Thoracic aorta (tissue), 2 donors: ENCODE measurements at places on chromosomes 6 and 20.

- no peak for DNase-seq
These were observed 5.4 kb upstream of the GJA10 start for GRCh38 chr6:89888871-89889270.

DNA sequence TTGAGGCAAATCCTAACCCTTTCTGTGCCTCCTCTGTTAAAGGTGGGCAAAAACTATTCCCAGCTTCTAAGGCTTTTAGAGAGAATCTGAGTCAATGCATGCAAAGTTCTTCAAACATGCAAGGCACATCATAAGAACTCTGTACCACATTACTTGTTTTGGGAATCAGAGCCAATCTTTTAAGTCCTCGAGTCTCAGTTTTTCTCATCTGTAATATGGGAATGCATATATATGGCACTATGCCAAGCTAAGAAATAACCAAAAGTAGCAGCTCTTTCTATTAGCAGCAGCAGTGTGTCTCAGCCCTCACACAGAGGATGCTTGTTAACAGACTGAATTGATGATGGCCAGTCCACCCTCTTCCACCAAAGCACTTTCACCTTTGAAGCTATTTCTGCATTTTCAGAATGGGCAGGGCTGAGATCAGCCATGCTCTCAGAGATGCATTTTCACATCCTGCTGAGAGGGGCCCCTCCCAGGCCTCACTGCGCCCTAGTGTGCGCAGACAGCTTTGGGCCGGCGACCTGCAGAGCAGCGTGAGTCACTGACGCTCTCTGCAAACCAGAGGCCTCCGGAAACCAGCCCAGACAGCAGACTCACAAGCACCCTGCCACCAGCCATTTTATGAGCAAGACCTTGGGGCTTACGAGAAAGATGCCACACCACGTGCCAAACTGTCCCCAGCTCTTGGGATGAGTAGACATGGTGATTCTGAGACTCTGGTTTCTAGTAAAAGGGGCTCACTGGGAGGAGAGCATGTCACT lies 138.0 kb downstream of the NFATC2 start:
- no peak for DNase-seq

DNA sequence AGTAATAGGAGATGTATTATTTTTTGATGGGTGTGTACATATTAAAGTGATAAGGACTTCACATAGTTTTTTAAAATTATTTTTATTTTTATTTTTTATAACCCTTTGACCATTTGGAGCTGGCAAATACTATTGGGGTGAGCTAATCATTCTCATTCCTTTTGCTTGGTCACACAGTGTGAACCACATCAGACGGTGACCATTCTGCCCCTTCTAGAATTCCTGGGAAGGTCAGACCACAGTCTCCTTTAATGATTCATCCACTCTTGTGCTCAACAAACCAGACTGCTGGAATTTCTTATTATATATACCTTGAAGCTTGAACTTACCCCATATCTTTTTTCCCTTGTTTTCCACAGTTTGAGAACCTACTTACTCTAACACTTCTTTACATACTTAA lies 23.9 kb upstream of the PRL start:
- no peak for DNase-seq

DNA sequence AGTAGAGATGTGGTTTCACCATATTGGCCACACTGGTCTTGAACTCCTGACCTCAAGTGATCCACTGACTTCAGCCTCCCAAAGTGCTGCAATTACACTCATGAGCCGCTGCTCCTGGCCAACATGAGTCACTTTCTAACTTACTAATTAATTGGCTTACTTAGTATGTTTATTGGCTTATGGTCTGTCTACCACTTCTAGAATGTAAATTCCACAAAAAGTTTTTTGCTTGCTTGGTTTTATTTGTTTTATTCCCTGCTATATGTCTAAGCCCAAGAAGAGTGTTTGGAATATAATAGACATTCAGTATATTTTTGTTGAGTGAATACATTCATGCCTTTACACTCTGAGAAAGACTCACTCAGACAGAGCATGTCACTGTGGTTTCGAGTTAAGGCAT lies 86.0 kb downstream of the SAMD3 start:
- no peak for DNase-seq

DNA sequence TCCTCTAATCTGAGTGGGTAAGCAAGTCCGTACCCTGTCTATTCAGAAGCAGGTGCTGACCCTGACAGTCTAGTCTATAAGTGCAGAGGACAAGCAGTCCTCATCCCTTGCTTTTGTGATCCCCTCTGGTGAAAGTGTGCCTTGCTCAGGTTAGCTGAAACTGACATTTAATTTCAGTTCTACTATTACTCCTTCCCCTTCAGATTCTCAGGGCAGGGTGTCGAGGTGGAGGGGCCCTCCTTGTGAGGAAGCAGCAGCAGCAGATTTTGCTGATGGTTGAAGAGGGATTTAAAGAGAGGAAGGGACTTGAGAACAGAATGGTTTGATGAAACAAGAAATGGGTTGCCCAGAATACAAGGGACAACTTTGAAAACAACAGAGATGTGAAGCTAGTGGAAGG lies 309.3 kb downstream of the CLIC5 start:
- DNase-seq: no peak

DNA sequence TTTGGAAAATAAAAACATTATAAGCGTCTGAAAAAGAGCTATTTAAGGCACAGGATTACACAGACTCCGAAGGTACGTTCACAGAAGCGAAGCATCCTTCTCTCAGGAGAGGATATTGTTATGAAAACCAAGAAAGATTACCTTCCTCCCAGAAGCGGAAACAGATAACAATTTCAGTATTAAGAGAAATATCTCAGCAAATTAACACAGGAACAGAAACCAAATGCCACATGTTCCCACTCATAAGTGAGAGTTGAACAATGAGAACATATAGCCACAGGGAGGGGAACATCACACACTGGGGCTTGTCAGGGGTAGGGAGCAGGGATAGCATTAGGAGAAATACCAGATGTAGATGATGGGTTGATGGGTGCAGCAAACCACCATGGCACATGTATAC lies 109.7 kb downstream of the CDK19 start:
- no peak for DNase-seq

DNA sequence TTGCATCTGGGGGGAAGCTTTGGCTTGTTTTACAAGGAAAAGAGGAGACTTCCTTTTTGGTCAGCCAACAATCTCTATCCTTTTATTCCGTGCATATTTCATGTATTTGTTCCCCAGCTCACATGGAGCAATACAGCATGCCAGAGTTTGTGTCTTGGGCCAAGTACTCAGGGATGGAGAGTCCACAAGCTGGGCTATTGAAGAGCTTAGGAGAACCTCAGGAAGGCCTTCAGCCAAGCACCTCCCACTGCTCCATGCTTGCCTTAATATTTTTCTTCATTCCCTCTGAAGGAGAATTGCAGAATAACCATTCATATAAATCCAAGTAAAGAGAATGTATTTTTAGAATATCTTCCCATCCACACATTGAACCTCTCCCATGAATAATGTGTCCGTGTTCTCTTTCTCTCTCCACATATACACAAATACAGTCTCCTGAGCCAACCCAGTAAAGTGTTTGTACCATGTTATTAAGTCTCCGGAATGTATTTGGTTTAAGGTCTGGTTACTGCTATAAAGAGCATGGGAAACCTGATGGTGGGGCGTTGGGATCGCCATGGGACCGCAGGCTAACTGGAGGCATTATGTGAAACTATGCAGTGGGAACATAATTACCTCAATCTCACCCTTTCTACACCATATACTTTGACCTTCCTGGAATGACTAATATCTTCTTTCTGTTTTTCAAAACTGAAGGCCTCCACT lies 3.0 kb downstream of the LAMA4 start:
- no peak for DNase-seq

GRCh38 chr20:61760321-61760720 lies 305.4 kb downstream of the TAF4 start:
- no peak for DNase-seq

DNA sequence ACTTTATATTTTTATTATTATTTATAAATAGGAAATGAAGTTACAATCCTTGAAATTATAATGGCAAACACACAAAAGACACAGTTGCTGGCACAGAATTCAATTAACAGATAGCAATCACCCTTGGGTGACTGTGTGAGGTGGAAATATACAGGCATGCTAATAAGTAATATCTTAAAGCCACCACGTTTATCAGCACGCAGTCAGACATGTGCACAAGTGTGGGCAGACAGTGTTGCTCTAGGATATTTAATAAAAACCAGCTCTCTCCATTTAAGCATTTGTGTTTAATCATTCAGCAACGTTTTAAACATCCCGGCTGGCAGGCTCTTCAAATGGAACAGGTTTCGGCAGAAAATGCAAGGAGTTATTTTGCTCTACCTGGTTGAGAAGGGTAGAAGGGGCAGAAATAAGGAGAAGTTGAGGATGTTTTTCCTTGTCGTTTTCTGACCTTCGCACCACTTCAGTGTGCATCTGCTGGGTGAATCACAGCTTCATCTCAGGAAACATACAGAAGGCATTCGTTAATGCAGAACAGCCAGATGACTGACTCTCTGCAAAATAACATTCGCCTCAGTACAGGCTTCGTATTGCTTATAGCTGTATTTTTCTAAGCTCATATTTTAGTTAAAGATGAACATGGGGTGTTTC lies 585.1 kb downstream of the QKI start:
- no peak for DNase-seq

- DNase-seq: no peak
These were observed 91.6 kb downstream of the TFAP2C start for GRCh38 chr20:56720620-56721213.

- DNase-seq: no peak
These were observed 33.0 kb downstream of the RNF146 start for GRCh38 chr6:127299522-127300240.

DNA sequence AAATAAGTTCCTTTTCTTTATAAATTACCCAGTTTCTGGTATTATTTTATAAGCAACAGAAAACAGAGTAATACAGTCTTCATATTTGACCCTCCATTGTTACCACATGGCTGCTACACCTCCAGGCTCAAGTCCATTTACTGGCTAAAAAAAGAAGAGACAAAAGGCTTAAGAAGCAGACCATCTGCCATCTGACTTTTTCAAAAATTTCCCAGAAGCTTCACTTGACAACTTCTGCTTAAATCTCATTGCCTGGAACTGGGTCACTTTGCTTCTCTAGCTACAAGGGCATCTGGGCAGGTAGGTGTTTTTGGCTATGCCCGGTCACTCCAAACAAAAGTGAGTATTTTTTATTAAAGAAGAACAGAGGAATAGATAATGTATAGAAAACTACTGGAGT lies 118.0 kb downstream of the GRM1 start:
- DNase-seq: no peak

DNA sequence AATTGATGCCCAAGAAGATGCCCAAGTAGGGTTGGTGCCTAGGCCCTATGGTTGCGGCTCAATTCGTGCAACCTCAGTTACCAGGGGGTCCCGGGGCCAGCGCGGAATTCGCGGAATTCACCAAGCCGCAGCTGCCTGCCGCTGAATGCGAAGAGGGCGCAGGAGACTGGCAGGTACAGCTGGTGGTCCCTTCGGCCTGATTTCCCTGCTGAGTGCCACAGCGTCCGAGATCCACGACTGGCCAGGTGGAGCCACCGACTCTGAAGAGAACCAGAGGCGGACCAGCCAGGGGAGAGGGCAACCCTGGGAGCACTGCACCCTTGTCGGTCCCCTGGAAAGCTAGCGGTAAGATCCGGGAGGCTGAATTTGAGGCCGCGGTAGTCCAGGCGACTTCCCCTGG lies 6.8 kb upstream of the TFAP2D start:
- DNase-seq: no peak

- no peak for DNase-seq
These were observed 334.3 kb downstream of the CDKAL1 start for GRCh38 chr6:20868397-20869096.

- DNase-seq: no peak
These were observed 11.6 kb downstream of the LAMA5 start for GRCh38 chr20:62355516-62355877.

DNA sequence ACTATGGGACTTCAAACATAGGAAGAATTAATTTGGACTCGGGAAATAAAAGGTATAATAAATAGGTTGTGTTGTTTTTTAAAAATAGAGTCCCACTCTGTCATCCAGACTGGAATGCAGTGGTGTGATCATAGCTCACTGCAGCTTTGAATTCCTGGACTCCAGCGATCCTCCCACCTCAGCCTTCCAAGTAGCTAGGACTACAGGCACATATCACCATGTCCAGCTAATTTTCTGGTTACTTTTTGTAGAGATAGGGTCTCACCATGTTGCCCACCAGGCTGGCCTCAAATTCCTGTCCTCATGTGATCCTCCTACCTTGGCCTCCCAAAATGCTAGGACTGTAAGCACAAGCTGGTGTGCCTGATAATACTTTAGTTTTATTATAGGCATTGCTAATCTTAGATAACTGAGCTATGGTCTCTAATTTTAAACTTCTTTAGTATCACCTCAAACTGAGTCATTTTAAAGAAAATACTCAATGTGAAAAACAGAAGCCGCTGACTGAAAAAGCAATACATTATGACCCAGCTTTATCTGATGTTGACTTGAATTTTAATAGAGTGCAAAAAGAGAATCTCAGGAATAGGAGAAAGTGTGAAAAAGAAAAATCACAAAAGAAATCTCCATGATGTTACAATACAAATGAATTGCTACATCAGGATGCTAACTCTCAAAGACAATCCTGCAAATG lies 251.0 kb downstream of the RNGTT start:
- DNase-seq: no peak

GRCh38 chr6:90156861-90157260 lies 139.8 kb downstream of the BACH2 start:
- no peak for DNase-seq

DNA sequence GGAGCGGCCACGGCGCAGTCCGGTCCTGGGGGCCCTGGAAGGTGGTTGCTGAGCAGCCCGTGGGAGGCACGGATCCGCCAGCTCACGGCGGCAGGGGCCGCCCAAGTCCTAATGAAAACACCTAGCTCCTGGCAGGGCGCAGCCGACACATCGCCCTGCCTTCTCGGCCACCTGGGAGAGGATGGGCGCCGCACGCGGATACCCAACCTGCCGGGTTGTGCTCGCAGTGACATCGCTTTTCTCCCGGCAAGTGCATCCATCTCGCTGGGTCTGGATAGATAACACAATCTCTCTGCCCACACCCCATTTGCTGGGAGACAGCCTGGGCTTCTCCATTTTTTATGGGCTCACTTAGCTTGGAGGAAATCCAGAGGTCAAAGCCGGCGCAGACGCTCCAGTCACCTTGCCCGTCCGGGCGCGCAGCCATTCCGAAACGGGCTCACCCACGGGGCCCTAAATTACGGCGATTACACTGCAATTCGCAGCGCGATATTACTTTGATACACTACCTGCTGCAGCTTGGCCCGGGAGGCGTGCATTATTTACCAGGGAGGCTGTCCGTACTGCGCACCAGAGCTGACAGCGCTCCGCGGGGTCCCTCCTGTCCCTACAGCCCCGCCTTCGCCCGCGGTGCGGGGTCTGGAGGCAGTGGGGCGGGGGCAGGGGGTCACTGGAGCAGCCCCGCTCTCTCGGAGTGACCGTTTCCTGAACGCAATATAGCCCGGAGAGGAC lies 36.2 kb upstream of the CCDC167 start:
- no peak for DNase-seq

- no peak for DNase-seq
These were observed 102.0 kb downstream of the OR2B2 start for GRCh38 chr6:27809939-27810767.

DNA sequence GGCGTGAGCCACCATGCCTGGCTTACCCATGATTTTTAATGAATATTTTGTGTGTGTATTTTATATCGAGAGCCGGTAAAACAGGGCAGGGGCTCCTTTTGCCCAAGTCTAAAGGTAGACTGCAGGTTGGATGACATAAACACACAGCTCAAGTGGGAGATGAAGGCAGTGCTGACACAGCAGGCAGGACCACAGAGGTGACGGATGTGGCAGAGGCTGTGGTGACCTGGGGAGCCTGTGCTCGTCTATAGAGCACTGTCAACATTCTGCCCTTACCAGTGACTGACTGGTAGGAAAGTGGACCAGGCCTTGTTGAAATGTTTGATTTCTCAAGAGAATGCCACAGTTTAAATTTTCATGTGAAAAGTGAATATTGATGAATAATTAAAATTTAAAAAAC lies 137.5 kb downstream of the ZFP64 start:
- DNase-seq: no peak
